CD8-positive, alpha-beta memory T cell (primary cell): ENCODE measurements at places on chromosomes 2 and 18.

- no peak for DNase-seq
Observed at GRCh38 chr18:62128157-62128556, 58.7 kb downstream of the PIGN start.

GRCh38 chr18:2121224-2121623 lies 450.1 kb downstream of the METTL4 start:
- no peak for DNase-seq

DNA sequence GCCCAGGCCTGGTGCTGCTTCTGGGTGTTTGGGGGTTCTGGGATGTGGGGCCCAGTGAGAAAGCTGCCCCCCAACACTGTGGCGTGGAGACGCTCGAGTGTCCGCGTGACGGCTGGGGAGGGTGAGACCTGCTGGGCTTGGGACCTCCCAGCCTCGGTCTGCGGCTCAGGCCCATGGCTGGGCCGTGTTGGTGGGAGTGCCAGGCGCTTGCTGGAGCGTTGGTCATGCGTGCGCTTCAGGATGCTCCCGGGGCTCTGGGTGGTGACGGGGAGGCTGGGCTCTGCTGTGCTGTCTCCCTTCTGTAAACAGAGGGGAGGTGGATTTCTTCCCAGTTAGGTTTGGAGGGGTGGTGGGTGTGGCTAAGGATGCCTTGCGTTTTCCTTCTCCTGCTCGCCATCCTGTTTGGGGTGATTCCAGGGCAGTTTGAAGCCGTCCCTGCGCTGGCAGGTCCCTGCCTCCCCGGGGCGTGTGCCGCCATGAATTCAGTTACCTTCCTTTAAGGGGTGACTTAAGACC lies 606 bp downstream of the GAL3ST2 start:
- peak; percentile 42 for DNase-seq

- no peak for DNase-seq
Observed at GRCh38 chr2:173205375-173205774, 129.7 kb downstream of the MAP3K20 start.
